ENCODE measurements at places on chromosomes 12 and 14. TPM values are rescaled to one million over a fixed set of nuclear protein-coding genes. Genes with fewer than 3 reads are reported as not detected.
A peak's percentile ranks its signal among the peaks of the same experiment; 100 is the strongest.

Gene SPRYD3
- 56.5 TPM for total RNA-seq

Gene PRB2
- not detected for total RNA-seq

Gene SSPN
- not detected for total RNA-seq

Gene FGF23
- total RNA-seq = not detected

Gene KLRC1
- total RNA-seq = 63.9 TPM

Gene KLRF1
- total RNA-seq = 1.7 TPM

Gene RERGL
- total RNA-seq = not detected

Gene GPD1
- total RNA-seq = 0.36 TPM

Gene A2M
- total RNA-seq = 0.59 TPM

Gene LBHD2
- not detected for total RNA-seq

Gene ADCY6
- 0.22 TPM for total RNA-seq

- no peak for DNase-seq
Measured at GRCh38 chr12:28360253-28360652, 170.0 kb downstream of the CCDC91 start.

DNA sequence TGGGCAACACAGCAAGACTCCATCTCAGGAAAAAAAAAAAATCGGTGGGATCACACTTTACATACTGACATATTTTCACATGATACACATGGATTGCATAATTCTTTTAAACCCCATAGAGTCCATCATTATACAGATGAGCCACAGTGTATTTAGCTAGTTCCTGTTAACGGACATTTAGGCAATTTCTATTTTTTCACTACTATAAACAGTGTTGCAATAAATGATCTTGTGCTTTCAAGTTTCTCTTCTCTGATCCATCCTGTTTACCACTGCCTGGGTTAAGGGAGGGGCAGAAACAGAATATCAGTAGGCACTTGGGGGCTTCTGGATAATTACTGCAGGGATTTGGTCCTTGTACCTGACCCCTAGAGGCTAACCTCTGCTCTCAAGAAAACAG, 43.4 kb upstream of the SPTLC2 start:
- no peak for DNase-seq

DNA sequence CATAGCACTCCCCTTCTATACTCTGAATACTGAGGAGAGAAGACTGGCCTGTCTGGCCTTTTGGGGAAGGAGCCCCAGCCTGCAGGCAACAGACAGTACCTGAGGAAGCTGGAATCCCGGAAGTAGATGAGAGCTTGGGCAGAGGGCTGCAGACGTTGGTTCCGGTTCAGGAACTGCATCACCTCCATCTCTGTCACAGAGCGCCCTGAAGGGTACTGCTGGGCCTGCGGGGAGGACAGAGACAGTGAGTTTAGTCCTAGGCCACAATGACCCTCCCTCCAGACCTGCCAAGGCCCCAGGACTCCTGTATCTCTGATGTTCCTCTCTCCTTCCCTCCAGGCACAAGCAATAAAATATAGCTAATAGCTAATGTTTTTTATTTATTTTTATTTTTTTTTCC, 28.4 kb downstream of the TEP1 start:
- no peak for DNase-seq

- no peak for DNase-seq
Measured at GRCh38 chr12:41507286-41507685, 319.2 kb downstream of the PDZRN4 start.

DNA sequence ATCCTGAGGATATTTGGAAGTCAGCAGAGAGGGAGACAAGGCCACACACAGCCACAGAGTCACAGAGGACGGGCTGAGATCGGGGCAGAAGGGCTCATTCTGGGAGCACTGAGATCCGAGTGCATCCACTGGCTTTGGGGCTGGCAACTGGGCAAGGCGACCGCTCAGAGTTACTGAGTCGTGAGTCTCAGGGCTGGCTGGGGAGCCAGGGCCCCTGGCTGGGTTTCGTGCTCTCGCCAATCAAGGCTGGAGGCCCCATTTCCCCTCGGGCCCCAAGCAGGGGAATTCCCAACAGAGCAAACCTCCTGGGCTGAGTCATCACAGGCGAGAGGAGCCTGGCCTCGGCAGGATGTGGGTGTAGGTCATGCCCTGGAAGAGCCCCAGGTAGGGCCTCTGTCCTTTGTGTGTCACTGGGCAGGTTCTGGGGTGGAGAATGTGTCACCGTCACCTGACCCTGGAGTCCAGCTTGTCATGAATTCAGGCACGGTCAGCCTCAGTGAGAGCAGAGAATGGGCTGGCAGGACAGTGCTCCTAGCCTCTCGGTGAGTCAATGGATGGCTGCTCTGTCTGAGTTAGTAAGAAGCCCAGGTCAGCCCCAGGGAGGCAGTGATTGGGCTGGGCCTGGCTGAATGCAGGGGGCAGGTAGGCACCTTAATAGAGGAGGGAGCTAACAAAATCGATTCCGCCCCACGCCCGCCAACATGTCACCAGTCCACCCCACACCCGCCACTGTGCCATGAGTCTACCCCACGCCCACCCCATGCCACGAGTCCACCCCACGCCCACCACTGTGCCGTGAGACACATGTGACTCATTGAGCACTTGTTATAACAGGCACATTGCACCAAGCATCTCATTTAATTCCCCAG, 16.9 kb downstream of the ASB2 start:
- DNase-seq = peak; percentile 96

DNA sequence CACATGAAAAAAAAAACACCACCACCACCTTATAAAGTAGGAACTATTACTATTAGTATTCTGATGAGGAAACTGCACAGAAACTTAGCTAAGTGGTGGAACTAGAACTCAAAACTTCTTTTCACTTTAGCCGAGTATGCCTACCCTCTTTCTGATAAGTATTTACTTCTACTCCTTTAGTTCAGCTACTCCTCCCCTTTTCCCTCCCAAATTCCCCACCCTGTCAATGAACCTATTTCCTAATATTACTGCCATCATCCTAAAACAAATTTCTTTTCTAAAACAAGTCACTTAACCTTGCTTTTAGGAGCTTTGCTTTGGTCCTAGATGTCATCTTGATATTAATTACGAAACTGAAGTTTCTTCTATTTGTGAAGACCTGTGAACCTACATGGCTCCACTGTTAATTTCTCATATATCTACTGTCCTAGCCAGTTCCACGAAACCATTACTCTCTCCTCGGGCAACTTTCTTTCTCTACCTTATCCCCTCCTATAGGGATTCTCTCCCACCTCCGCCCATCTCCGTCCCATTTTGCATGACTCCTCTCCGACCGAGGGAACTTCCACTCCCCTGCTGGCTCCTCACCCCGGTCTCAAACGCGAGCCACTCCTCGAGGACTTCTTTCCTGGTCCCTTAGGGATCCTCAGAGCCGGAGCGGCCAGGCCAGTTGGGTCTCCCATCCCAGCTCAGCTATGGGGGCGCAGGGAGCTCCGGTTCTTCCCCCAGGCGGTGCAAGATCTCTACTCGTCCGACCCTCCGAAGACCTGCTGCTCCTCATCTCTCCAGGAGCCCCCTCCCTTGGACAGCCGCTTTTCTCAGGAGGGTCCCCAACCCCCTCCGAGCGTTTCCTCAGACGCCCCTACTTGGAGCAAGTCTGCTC, 1.1 kb downstream of the NUMB start:
- DNase-seq = no peak

DNA sequence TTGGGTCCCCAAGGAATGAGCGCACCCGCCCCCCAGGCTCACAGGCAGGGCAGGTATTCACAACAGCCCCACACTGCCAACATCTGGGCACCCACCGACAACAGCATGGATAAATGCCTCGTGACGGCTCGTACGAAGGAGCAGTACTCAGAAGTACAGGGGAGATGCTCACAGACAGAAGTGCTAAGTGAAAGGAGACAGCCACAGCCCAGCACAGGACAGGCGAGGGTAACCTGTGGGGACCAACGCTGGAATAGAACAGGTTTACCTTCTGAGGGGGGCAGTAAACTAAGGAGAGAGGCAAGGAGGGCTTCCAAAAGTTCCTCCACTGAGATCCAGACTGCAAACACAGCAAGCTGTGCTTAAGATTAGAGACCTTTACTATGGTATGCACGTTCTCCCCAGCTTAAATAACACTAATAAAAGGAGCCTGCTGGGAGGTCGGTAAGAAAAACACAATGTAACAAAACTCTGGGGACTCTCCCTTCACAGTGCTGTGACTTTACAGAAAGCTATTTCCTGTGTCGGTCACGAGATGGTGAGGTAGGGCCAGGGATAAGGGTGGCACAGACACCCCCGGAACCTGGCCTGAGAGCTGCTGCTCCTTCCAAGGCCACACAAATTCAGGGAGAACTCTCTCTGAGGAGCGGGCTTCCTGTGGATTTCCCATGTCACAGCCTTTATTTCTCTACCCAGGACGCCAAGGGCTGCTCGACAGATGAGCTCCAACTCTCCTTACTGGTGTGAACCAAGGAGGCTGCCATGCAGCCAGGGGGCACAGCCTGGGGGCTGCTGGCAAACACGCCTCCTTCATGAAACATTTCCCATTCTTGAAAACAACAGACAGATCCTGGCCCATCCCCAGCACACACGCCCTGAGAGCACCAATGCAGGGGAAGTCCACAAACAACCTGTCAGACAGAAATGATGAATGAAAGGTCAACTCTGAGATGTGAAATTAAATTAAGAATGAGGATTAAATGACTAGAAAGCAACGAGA, 26.3 kb downstream of the SLC15A4 start:
- no peak for DNase-seq

DNA sequence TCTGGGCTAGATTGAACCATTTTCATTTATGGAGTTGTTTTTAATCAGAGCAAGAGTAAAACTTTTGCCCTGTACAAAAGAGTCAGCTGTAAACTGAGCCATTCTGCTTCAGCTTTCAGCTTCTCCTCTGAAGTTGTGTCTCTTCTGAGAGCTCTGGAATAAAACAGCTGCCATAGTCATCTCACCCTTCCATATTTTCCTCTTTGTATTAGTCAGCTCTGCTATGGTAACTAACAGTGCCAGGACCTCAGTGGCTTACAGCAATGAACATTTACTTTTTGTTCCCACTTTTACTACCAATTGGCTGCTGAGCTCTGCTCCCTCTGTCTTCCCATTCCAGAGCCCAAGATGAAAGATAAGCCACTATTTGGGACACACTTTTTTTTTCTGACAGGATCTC, 178.5 kb downstream of the DAD1 start:
- DNase-seq = no peak

GRCh38 chr12:11693067-11693466, 43.6 kb downstream of the ETV6 start:
- DNase-seq = no peak

- DNase-seq = no peak
Measured at GRCh38 chr14:22811722-22812121, 3.5 kb downstream of the SLC7A7 start.

GRCh38 chr14:91113829-91114078, at the start of gene DGLUCY:
DGLUCY (plus strand) TSS chr14:91114073; CDS start chr14:91160295, 46,222 bp downstream.
- peak; percentile 78 for DNase-seq

DNA sequence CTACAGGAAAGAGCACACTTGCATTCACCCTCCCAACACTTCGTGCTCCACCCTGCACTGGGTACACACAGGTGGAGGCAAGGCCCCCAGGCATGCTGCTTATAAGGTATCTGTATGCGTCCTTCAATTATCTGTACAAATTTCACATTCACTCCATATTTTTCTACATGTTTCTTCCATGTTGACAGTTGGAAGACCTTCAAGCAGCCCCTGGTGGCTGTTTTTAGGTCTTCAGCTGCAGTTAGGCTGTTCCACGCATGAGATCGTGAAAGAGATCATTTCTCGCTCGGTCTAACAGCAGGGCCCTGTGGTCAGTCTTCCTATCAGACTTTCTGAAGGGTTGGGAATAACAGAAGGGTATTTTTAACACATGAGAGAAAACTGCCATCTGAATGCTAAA, 47.1 kb downstream of the PLXNC1 start:
- DNase-seq = no peak

DNA sequence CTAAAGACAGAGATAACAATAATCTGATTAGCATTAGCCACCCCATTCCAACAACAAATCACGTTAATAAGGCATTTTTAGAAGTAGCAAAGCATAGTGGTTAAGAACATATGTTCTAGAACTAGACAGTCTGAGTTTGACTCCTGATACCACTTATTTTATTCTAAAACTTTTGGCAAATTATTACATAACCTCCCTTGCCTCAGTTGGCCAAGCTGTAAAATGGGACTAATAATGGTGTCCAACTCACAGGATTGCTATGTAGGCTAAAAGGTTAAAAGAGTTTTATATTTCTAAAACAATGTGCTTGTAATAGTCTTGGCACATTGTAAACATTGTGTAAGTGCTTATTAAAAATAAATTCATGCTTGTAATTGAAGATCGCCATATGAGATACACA, 124.7 kb upstream of the FGD4 start:
- no peak for DNase-seq

DNA sequence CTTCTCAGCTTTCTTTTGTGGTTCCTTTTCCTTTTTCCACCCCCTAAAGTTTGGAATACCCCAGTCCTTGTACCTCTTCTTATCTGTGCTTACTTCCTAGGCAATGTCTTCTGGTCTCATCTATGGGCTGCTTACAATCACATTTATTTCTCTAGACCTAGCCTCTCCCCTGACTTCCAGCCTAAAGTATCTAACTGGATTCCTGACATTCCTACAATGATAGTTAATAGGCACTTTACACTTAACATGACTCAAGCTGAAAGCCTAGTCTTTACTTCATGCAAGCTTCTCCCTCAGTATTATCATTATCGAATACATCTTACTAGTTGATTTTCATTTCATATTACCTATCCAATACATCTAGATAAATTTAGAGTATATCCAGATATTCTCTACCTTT, 21.2 kb downstream of the CLECL1 start:
- DNase-seq = no peak

- no peak for DNase-seq
Measured at GRCh38 chr14:105184461-105184860, 3.3 kb upstream of the NUDT14 start.

DNA sequence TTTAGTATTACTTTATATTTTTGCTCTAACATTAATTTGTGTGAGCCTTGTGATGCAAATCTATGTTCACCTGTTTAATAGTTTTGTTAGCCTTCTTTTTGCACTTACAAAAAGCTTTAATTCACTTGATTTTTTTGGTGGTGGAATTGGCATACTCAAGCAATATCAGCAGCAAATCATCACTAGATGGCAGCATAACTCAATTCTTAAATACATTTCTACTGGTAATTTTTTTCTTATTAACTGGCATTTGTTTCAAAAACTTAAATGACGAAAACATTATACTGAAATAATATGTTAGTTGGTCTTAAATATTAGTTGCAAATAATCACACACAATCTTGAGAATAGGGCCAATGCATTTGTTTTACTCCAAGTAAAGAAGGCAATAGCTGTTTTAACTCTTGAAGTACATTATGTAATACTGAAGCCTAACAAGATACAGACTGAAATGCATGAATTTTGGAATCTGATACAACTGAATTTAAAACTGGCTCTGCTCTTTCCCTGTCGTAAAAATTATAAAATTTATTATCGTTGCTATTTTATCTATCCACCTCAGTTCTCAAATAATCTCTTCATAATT, 151.5 kb downstream of the ATXN7L3B start:
- DNase-seq = no peak

DNA sequence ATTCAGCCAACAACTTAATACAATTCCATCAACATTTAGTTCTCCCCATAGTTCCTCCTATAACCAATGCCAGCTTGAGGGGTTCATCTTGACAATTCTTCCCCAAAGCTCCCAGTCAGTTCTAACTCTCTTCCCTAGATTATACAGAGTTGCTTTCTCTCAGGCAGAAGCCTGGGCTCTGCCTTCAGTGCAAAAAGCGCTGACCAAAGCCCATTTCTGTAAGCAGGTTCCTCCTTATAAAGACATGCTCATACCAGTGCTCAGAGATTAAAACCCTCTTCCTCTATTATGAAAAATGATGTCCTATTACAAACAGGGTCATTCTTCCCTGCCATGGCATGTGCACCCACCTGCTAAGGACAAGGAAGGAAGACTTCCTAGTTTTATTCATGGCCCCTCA, 16.2 kb downstream of the SPIC start:
- no peak for DNase-seq

Data from natural killer cell treated with Interleukin-12 subunit alpha and Interleukin-12 subunit beta and Interleukin-15 and Interleukin-18, amount 100 ng/mL, for 72 hours (primary cell).